ENCODE measurements at places on chromosomes 1 and 21.

DNA sequence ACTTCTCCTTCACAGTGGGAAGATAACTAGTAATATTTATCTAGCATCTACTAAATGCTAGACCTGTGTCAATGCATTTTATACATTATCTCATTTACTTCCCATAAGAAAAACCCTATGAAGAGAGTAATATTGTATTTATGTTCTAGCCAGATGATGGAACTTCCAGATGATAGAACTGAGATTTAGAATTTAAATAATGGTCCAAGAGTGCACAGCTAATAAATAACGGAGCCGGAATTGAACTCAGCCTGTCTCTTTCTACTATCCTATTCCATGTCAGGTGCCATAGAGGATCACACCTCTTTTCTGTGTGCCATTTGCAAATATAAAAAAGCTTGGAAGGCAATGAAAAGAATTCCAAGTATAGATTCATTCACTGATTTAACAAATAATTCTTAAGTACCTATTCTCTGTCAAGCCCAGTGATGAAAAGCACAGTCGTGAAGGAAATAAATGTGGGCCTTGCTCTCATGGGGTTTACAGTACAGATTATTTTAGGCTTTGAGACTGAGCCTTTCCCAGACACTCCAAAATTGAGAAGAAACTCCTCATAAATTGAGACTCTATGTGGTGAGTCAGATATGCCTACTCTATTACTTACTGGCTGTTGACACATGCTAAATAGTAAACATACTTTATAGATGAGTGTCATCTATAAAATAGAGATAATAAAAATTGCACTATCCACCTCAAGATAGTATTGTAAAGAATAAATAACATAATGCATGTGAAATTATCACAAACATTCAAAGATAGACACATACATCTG, 378.0 kb upstream of the PRMT6 start:
- no peak for DNase-seq

DNA sequence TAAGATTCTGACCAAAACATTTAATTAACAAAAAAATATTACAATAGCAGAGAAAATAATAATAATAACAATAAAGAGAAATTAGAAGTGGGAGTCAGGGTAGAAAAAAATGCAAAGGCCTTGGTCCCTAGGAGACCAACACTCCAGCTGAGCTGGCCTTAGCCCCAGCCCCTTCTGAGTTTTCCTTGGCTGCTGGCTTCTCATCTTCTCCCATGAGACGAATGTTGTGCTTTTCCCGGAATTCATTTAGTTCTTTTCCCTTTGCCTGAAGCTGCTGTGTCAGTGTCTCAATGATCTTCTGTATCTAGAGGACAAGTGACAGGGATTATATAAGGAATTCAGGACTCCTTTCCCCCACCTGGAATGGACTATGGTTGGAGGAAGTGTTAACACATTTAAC, 2.4 kb downstream of the KLHDC9 start:
- no peak for DNase-seq

GRCh38 chr1:119840745-119841144, 29.5 kb upstream of the REG4 start:
- DNase-seq = no peak

- no peak for DNase-seq
These were observed 32.1 kb downstream of the EYA3 start for GRCh38 chr1:28056129-28056925.

GRCh38 chr1:150210091-150210490, 25.8 kb downstream of the ANP32E start:
- no peak for DNase-seq

GRCh38 chr1:156897078-156897825, 3.7 kb downstream of the PEAR1 start:
- no peak for DNase-seq

DNA sequence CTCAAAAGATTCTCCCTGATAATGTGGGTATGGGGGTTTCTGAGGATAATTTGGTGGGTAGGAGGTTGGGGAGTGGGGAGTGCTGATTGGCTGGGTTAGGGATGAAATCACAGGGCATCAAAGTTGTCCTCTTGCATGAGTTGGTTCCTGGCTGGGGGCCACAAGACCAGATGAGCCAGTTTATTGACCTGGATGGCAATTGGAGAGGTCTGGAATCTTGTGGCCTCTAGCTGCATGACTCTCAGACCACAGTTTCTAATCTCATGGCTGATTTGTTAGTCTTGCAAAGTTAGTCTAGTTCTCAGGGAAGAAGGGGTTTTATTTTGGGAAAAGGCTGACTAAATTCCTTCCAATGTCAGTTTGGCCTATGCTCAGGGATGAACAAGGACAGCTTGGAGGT, 3.3 kb upstream of the GBP1 start:
- no peak for DNase-seq
